ENCODE measurements at places on chromosomes 6 and 20.
A peak's percentile ranks its signal among the peaks of the same experiment; 100 is the strongest.

DNA sequence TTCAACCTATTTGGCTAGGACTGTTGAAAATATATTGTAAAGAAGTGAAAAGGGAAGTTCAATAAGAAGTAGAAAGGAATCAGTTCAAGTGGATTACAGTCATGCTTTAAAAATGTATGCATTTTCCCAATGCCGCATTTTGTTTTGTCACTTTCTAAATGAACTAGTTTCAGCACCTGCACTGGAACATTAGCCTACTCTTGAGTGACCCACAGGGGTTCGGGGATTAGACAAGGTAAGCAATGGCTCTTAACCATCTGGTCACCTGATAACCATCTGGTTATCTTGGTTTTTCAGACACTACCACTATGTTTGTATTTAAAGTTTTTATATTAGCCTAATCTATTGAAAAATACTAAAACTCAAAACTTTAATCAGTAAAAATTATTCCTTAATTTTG lies 97.6 kb downstream of the CD164 start:
- DNase-seq, result no peak

GRCh38 chr6:62971976-62972658 lies 239.2 kb upstream of the FKBP1C start:
- no peak for DNase-seq

- DNase-seq, result no peak
Measured at GRCh38 chr6:100517106-100517505, 52.4 kb upstream of the SIM1 start.

GRCh38 chr20:44208770-44209169 lies 1.8 kb downstream of the OSER1 start:
- no peak for DNase-seq

DNA sequence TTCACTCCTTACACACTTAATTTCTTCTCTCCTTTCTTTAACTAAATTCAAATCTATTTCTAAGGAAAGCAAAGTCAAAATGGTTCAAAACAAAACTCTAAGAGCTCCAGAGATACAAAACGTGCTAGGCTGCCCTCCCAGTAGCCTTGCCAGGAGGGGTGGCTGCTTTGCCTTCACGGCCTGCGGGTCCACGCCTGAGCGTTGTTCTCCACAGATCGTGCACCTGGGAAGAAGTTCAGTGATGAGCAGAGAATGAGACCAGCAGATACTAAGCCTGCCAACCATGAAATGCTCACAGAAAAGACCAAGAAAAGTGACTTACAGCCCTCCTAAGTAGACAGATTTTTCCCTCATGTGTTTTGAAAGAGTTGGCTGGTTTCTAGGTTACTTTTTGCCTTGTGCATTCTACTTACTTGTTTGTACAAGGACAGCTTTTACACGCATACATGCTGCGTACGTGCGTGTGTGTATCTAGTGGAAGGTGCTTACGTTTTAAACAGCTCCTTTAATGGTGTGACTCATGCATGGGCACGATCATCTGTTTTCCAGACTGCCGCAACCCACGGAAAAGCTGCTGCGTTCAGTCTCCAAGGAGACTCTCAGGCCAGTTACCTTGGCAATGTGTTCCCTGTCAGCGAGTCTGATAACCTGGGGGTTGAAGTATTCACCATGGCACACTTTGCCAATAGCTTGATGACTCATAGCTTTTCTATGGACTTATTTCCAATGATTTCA lies 32.4 kb upstream of the PBOV1 start:
- peak; percentile 85 for DNase-seq

DNA sequence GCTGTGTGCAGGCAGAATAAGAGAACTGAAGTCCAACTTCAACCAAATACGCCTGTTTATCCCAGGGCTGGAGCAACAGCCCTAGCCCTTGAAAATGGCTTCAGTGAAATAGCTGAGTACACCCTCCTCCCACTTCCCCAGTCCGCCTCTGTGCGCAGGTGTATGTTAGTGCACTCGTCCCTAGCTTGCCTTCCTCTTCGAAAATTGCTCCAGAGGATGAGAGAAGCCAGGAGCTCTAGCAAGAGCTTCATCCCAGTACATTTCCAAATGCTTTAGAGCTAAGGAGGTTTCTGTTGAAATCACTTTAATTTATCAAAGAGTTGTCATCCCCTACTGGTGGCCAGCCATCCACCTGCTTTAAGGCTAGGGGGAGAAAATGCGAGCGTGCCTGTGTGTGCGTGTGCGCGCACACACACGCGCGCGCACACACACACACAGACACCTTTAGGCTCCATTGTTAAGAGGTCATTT lies 5.4 kb upstream of the POU3F2 start:
- peak; percentile 10 for DNase-seq

GRCh38 chr6:72322771-72323170 lies 299.1 kb upstream of the KCNQ5 start:
- DNase-seq, result no peak

- peak; percentile 69 for DNase-seq
Measured at GRCh38 chr6:105326833-105327770, 75.8 kb downstream of the PREP start.

GRCh38 chr6:107535626-107536025 lies 45.7 kb downstream of the SOBP start:
- DNase-seq, result no peak

GRCh38 chr6:129133770-129134192 lies 250.8 kb downstream of the LAMA2 start:
- no peak for DNase-seq

- DNase-seq, result no peak
Measured at GRCh38 chr6:9420316-9421015, 985.1 kb upstream of the SLC35B3 start.

DNA sequence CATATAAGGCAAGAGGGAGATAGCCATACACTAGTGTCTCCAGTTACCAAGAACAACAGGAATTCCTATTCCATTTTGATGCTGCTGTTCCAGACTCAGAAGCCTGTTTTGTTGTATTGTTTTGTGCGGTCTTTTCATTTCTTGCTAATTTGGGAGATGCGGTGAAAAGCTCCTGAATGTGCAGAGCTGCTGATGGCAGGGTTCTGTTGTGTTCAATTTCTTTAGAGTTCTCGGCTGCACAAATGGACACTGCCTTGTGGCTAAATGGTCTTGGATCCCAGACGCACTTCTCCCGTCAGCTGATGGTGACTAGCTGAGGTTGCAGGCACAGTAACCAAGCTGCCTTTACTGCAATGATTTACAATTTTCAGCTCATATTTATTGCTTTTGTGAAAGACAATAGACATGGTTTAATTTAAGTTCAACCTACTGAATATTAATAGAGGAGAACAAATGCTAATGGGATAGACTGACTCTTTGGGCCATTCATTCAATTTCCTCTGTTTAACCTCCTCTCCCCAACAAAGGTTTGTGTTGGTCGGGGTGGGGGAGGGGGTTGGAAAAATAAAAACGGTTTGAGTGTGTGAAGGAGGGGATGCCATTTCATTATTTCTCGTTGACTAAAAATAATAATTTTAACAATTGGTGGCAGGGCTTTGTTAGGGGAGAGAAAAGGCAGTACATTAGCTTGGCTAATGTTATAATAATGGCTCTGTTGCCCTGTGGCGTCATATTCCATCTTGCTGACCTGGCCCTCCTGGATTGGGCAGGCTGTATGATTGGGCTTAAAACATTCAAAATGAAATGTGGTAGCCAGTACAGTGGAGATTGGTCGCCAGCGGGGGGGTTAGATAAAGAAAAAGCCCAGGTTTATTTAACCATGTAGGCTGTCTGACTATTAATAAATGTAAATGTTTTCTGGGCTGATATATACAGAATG lies 159.5 kb downstream of the JARID2 start:
- no peak for DNase-seq

GRCh38 chr20:61636531-61637116 lies 384.6 kb downstream of the CDH4 start:
- DNase-seq, result no peak

DNA sequence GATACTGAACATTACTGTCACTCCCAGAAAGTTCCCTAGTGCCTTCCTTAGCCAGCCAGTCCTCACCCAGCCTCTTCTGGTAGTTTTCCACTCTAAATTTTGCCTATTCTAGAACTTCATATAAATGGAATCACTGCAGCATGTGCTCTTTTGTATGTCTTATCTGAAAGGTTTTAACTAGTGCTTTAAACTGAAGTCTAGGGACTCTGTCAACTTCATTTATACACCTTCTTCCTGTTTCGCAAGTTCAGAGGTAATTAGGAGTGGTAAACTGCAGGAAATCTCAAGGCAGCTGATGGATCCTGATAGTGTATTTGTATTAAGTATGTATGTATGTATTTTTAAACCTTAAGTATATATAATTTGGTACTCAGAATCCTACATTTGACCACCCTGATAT lies 94.3 kb downstream of the TCP11 start:
- no peak for DNase-seq

DNA sequence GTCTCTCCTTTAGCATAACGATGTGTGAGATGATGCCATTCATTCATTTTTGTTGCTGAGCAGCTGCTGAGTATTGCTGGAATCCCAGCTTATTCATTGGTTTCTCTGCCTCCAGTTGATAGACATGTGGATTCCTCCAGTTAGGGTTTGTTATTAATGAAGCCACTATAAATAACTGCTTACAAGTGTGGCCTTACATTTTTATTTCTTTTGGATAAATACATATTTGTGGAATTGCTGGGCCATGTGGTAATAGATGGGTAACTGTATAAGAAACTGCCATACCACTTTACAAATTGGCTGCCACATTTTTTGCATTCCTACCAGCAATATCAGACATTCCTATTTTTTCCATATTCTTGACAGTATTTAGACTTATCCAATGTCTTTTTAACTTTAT lies 2.6 kb upstream of the HLA-B start:
- DNase-seq, result no peak

All from NCI-H1417 (cell line).